Dermis blood vessel endothelial cell (primary cell): ENCODE measurements at places on chromosomes 11 and 22.

GRCh38 chr11:38718659-38719058, 2120.6 kb upstream of the RAG2 start:
- no peak for DNase-seq

DNA sequence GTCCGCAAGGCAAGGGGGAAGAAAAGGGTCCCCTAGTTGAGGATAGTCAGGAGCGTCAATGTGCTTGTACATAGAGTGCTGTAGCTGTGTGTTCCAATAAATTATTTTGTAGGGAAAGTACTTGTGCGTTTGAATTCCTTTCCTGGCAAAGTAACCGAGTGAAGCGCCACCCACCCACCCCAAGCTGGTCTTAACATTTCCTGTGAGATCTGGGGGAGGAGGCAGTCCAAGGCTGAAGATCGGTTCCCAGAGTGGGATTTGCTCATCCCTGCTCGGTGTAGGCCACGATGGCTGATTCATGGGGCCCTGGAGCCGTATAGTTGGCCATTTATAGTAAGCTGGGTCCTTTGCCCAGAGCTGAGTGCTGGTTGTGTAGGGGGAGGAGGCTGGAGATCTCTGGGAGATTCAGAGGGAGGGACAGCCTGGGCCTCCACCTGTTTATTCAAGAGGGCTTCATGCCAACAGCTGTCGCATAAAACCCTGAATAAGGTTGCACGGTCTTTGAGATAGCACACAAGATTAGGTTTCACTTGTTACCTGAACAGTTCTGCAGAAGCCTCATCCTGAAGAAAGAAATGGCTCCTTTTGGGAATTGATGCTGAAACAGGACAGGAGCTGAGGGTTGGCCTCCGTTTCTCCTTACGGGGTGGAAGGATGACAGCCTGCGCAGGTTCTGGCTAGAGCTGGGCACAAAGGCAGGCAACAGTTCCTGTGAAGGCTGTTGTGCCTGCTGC, 2.4 kb downstream of the ATF4 start:
- peak; percentile 47 for DNase-seq

- no peak for DNase-seq
These were observed 26.0 kb downstream of the LPXN start for GRCh38 chr11:58549644-58550043.

DNA sequence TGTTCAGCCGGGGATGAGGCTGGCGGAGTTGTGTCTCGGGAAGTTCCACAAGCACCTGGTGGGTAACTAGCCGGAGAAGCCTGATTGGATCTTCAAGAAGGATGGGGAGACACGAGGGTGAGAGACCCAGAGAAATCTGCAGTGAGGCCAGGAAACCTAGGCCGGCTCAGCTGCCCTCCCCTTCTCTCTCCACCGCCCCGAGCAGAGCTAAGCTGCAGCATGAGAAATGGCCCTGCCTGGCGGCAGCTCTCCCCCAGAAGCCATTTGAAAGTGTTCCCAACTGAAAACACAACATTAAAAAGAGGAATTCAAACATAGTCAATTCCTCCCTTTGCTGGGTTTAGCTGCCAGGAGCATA, 77.8 kb upstream of the SHISAL1 start:
- DNase-seq = no peak

- no peak for DNase-seq
These were observed 4.2 kb downstream of the THYN1 start for GRCh38 chr11:134248910-134249480.

- no peak for DNase-seq
These were observed 31.5 kb downstream of the TSG101 start for GRCh38 chr11:18495271-18495670.

DNA sequence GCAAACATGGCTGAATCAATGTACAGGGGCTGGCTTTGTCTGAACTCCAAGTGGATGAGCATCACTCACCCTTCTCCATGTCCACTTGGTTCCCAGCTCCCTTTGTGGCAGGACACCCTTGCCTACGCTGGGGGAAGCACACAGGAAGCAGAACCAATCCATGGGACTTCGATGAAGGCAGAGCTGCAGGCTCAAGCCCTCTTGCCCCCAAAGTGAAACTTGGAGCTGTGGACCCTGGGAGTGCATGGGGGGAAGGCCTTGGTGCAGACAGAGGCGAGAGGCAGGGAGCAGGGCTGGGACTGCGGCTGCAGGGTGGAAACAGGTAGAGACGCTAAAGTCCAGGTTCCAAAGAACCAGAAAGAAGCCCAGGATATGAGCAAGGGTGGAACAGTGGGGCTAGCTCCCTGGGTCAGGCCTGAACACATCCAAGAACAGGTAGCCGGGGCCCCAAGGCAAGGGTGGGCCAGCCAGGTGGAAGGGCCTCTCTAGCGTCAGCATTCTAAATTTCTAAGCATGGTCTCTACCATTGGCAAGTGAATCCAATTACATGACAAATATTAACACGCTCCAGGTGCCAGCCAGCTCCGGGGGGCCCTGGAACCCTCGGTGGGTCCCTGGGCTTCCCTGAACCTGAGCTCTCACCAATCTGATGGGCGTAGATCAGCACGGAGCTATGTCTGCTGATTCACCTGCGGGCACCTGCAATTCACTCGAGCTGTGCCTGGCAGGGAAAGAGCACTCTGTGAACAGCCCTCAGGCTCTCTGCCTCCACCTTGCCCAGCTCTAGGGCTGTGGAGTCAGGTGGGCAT, 532.8 kb downstream of the BRD1 start:
- no peak for DNase-seq

DNA sequence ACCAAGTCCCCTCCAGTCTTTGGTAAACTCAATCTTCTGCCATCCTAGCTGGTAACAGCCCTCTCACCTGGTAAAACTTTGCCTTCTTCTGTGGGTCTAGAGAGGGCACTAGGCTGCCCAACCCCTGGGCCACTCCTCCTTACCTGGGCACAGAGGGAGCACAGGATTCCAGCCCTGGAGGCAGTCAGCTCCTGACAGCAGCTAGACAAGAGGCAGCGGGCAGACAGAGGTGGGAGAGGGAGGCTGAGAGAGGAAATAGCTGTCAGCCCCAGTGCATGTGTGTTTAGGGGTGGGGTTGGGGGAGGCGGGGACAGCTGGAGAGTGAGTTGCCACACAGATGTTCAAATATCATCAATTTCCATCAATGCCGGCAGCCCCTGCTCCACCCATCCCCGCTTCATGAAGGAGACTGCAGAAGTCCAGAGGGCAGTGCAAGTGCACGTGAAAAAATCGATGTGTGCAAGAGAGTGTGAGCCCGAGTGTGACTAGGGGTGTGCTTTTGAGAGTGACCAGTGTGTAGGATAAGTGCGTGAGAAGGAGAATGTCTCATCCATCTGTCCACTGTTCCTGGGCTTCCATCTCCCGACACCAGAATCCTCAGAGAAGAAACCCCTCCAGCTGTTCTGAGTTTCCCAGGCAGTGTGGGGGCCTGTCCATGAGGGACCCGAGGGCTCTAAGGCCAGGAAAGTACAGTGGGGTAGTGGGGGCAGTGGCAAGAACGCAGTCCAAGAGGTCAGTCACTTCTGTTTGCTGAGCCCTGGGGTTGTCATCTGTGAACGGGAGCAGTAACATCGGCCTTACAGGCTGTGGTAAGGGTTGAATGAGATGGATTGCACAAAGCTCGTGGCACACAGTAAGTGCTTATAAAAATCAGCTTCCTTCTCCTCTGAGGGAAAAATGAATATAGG, at the start of gene PTGDR2:
PTGDR2 (minus strand) TSS at position 225 of the 908 bp plus-strand sequence. CDS start 2,228 bp downstream, outside the sequence.
- no peak for DNase-seq

- peak; percentile 82 for DNase-seq
These were observed 5.2 kb downstream of the FXYD2 start for GRCh38 chr11:117819096-117820040.

DNA sequence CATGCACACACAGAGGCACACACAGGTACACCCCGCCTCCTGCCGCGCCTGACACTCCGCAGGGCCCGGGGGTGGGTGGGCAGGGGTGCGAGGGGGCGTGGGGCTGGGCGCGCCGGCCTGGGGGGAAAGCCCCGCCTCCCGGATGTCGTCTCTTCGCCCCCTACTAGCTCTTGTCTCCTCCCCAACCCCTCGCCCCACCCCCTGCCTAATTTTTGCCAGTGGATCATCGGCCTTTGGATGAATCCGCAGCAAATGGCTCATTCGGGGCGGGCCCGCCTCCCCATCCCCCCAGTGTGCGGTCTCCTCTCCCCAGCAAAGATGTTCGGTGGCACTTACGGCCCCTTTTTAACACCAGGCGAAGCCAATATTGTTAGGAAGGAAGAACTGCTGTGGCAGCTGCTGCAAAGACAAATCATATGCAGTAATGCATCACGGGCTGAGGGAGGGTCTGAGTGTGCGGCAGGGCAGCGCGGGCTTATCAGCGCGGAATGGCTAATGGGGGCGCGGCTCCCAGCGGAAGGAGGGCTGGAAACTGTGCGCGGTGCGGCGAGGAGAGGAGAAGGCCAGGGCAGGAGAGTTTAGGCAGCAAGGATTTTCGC, 13.4 kb upstream of the NECTIN1 start:
- DNase-seq = no peak

- DNase-seq = no peak
These were observed 36.1 kb downstream of the SLCO2B1 start for GRCh38 chr11:75186999-75187398.

DNA sequence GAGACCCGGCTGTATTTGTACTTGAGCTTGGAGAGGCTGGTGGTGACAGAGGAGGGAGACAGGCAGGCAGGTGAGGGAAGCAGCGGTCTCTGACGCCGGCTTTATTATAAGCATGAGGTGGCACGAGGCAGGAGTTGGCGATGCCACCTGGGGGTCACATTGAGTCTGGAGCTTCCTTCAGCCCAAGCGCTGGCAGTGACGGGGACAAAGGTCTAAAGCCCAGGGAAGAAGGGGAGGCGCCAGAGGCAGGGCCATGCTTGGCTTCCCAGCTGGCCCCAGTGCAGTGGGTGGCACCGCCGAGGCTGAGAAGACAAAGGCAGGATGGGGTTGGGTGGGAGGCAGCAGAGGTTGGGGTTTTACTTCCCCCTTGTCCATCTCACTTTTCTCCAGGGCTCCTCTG, 4.5 kb downstream of the FXYD2 start:
- DNase-seq = no peak

GRCh38 chr11:16293204-16293681, 63.1 kb downstream of the SOX6 start:
- no peak for DNase-seq

- no peak for DNase-seq
These were observed 4.7 kb downstream of the FADS2 start for GRCh38 chr11:61832754-61833153.

- DNase-seq = no peak
These were observed 142.8 kb upstream of the MTNR1B start for GRCh38 chr11:92826603-92827002.
